Activated T-helper 1 cell treated with anti-CD3 and anti-CD28 coated beads, Interleukin-2, amount 50 U/mL, for 16 hours (primary cell): ENCODE measurements at places on chromosomes 11 and 22.

DNA sequence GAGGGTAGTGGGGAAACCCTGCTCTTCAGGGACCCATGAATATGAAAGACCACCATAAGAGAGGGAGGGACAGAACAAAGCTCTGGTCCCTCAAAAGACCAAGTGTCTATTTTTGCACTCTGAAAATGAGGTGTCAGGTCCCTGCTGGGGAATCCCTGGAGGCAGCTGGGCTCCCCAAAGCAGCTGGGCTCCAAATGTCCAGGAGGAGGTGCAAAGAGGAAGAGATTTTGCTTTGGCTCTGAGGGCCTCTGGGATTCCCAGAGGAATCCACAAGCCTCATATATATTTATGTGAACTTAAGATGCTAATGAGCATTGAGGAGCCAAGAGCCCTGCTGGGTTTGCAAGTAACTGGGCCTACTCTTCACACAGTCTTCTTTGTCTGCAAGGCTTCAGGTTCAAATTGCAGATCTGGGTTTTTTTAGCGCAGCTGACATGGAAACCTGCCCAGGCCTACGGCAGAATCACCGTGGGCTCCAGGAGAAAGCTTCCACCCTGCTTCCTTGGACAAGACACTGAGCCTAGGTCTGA lies 26.0 kb downstream of the CLMP start:
- no peak for DNase-seq

GRCh38 chr11:66072081-66072480 lies 2.0 kb downstream of the PACS1 start:
- DNase-seq: no peak

DNA sequence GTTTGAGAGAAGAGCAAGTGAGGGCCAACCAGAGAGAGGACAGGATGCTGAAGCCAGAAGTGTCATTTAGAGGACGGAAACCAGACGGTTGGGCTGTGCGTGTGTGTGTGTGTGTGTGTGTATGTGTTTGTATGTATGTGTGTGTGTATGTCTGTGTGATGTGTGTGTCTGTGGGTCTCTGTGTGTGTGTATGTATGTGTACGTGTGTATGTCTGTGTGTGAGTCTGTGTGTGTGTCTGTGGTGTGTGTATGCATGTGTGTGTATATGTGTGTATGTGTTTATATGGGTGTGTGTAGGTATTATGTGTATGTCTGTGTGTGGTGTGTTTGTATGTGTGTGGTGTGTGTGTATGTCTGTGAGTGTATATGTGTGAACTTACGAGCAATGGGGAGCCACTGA lies 77.7 kb upstream of the EIF3D start:
- DNase-seq: no peak

- no peak for DNase-seq
Observed at GRCh38 chr22:22168941-22169867, 75.4 kb upstream of the VPREB1 start.
